ENCODE measurements at places on chromosomes 16 and 17.

GRCh38 chr16:71515026-71515425 is 11.2 kb upstream of the CHST4 start:
- DNase-seq, result no peak

DNA sequence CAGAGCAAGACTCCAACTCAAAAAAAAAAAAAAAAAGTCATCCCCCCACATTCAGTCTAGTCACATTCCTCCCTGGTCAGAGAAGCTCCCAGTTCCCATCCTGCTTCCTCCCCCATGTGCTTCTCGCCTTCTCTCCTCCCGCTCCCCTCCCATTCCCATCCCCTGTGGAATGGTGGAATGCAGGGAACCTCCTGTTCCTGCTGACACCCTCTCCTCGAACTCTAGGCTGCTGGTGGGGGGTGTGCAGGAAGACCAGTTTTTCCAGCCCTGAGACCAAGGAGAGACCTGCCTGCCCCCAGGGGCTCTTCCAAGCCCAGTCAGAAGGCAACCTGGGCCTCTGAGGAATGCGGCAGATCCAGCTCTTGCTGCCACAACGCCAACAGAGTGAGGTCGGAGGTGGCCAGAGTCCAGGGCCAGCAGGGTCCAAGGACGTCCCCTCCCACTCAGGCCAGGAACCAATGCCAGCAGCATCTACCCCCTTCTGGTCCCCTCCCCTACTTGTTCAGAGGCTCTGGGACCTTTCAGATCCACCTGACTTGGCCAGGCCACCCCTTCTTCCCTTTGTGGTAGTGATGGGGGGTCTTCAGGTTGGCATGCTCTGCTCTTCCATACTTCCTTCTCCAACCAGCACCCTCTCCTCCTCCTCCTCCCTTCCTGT is 39.3 kb upstream of the TAC4 start:
- DNase-seq, result no peak

DNA sequence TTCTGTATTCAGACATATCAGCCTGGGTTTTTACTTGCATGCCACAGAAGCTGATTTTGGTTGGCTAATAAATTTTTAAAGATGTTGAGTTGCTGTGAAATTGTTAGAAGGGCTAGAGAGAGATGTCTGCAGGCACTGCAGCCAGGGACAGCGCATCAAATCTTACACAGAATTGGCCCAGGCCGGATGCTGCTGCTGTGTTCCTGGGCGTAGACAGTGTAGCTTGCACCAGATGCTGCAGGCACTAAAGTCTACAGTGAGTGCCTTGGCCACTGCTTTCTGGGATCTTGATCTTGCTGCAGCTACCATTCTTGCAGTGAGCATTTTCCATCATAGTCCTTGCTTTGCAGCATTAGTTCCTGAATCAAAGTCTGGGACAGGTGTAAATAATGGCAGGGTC is 169.9 kb downstream of the SPECC1 start:
- no peak for DNase-seq

- DNase-seq, result no peak
These were observed 4.6 kb upstream of the ATP2A1 start for GRCh38 chr16:28873543-28874201.

GRCh38 chr17:62720126-62720850 is 87.8 kb downstream of the MARCHF10 start:
- DNase-seq, result no peak

GRCh38 chr16:89363621-89364393 is 126.6 kb downstream of the ANKRD11 start:
- DNase-seq, result no peak

GRCh38 chr16:78939597-78939996 is 660.9 kb downstream of the MAF start:
- no peak for DNase-seq

DNA sequence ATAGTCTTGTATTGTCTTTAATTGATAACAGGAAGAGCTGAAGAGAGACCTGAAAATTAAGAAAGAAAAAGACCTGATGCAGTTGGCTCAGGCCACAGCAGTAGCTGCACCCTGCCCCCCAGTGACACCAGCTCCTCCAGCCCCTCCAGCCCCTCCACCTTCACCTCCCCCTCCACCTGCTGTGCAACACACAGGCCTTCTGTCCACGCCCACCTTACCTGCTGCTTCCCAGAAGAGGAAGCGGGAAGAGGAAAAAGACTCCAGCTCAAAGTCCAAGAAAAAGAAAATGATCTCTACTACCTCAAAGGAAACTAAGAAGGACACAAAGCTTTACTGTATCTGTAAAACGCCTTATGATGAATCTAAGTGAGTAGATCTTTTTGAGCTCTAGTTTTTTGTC is 36.8 kb downstream of the C17orf58 start:
- DNase-seq, result no peak

- DNase-seq, result no peak
These were observed 44.8 kb upstream of the HLF start for GRCh38 chr17:55219934-55220333.

GRCh38 chr16:17839907-17840306 is 369.1 kb upstream of the XYLT1 start:
- no peak for DNase-seq

DNA sequence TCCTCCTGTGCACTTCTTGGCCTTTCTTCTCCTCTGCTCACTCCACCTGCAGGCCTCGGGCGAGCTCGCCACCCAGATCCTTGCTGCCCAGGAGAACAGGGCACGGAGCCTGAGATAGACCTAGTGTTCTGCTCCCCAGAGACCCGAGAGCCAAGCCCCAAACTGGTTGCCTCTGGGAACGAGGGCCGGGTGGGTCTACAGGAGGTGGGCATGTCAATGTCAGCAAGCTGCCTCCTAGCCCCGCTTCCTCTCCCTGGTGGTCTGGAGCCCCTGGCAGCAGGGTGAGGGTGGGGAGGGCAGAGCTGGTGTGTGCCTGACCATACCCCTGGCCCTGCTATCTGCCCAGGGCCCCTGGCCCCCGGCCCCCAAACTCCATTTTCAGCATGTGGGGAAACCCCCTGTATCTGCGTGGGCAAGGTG is 841 bp upstream of the NDRG4 start:
- no peak for DNase-seq

GRCh38 chr16:2845116-2845515 is 12.9 kb downstream of the PRSS22 start:
- no peak for DNase-seq

- DNase-seq, result no peak
These were observed 19.9 kb downstream of the TEFM start for GRCh38 chr17:30886187-30886586.

DNA sequence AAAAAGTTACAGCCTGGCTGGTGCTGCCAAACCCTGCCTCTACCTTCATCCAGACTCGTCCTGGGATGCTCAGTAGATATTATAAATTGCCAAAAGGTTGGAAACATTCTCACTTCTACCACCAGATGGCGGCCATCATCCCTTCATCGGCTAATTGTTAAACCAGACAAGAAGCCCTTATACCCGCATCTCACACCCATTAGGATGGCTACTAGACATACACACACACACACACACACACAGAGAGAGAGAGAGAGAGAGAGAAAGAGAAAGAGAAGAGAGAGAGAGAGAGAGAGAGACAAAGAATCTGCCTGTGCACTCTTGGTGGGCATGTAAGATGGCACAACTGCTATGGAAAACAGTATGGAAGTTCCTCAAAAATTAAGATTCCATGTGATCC is 15.0 kb upstream of the SCIMP start:
- DNase-seq, result no peak

- no peak for DNase-seq
These were observed 121.9 kb downstream of the XYLT1 start for GRCh38 chr16:17348826-17349225.

- DNase-seq, result no peak
These were observed 12.2 kb upstream of the CES3 start for GRCh38 chr16:66948837-66949225.

DNA sequence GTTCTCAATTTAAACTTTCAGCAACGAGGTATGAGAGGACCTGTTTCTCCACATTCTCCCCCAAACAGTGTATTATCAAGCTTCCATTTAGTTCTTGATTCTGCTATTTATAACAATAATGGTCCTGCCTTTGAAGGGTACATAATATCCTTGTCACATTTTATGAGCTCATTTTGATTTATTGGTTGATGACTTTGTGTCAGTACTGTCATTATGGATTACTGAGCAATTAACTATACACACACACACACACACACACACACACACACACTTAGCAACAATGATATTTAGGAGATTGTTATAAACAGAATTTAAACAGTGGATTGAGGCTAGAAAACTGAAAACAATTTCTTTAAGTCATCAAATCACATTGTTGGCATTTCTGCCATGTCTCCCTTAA is 7.0 kb downstream of the TMIGD1 start:
- DNase-seq, result no peak

- no peak for DNase-seq
These were observed 2.5 kb upstream of the STARD3 start for GRCh38 chr17:39634384-39634871.

DNA sequence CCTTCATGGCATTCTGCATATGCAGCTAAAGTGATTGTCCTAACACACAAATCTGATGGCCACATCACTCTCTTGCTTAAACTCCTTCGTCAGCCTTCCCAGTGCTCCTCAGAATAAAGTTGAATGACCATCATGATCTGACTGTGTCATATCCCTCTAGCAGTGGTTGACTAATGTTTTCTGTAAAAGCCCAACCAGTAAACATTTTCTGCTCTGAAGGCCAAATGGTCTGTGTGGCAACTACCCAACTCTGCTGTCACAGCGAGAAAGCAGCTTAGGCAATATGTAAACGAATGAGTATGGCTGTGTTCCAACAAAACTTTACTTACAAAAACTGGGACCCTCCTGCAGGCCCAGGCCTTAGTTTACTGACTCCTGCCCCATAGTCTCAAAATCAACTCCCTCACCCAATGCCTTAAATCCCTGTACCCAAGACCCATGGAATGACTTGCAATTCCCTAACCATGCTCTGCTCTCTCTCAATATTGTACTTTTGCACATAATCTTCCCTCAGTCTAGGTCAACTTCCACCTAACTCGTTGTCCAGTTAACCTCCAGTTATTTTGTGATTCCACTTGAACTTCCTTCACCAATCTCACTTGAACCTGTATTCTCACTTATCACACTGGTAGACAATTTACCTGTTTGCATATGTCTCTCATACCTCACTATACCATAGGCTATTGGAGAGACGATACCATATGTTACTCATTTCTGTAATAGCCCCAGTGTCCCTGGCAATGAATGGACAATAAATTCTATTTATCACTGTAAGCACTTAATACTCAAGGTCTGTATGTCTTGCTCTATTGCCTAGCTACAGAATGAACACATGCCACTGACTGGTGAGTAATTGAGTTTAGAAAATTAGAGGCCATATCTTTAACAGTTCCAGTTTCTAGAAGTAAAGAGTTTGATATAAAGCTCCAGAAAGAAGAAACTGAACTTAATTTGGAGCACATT is 29.1 kb downstream of the TMEM100 start:
- DNase-seq, result peak; percentile 50

DNA sequence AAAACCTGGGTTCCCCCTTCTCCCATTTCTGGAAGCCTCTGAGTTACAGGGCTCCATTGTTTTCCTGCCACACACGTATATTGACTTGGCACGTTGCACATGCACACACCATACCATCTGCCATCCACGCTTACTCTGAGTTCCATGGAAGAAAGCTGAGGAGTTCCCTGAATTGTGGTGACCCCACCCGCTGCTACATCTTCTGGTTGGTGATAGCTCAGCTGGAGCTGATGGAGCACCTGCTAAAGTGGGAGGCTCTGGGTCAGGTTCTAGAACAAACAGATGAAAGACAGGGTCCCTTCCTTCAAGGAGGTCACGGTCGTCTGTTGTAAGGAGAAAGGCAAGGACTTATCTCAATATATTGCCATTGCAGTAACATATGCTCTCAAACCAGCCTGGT is 41.1 kb downstream of the TMEM11 start:
- DNase-seq, result no peak

- DNase-seq, result no peak
These were observed 213.9 kb downstream of the MRTFB start for GRCh38 chr16:14284930-14285512.

DNA sequence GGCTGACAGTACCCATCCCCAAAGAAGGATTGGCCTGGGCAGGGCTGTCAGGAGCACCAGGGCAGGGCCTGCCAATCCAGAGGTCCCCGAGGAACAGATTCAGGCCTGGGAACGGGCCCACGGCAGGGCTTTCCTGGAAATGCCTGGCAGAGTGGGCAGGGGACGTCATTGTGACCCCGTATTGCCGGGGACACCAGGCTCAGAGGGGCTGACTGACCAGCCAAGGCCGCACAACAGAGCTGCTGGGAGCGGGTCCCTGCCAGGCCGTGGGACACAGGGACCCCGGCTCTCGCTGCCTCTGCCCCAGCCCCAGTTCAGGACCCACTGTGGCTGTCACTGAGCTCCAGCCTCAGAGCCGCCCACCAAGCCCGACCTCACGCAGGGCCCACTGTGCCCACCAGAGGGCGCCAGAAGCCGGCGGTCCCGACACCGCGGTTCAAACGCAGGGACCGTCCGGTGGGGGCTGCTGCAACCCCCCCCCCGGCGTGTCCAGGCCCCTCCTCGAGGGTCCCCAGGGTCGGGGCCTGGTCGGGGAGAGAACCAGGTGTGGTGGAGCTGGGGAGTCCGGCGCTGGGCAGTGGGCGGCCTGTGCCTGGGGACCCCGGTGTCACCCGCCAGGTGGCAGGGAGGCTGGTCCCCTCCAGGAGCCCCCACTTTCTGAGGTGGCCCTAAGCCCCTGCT is 15.2 kb upstream of the SSTR5 start:
- DNase-seq, result no peak

DNA sequence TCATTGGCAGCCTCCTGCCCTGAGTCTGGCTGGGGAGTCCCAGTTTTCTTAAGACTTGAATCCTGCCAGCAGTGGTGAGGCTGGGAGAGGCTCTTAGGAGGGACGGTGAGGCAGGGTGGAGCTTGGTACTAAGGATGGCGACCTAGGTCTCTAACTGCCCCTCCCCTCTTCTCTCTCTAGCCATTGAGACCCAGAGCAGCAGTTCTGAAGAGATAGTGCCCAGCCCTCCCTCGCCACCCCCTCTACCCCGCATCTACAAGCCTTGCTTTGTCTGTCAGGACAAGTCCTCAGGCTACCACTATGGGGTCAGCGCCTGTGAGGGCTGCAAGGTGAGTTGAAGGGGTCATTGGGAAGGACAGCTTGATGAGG is 16.4 kb downstream of the GJD3 start:
- no peak for DNase-seq

DNA sequence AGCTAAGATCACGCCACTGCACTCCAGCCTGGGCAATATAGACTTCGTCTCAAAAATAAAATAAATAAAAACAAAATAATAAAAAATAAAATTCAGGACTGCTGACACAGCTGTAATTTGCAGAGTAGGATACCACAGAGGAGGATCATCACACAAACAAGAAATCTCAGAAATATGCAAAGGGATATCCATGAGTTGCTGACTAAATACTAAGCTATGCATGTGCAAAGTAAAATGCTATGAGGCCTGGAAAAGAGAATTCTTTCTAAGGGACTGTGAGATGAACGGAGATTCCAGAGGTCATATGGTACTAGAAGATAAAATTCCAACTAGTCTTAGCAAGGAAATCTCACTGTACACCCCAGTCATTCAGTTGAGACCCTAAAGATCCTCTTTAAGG is 74.8 kb downstream of the SLC39A11 start:
- no peak for DNase-seq

DNA sequence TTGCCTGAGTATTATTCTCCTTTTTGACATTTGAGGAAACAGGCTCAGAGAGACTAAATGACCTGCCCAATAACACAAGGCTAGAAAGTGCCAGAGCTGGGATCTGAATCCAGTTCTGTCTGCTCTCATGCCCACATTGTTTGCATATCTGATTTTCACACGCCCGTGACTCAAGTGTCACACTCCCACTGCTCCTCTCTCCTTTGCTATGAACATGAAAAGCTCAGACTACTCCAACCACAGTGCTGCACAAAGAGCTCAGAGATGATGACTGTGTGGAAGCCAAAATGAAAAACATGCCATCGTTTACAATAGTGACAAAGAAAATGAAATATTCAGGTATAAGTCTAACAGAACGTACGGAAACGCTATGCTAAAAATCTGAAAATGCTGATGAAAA is 107.9 kb downstream of the SMG6 start:
- DNase-seq, result no peak
